ENCODE measurements at places on chromosomes 16 and 17.
A peak's percentile ranks its signal among the peaks of the same experiment; 100 is the strongest.

DNA sequence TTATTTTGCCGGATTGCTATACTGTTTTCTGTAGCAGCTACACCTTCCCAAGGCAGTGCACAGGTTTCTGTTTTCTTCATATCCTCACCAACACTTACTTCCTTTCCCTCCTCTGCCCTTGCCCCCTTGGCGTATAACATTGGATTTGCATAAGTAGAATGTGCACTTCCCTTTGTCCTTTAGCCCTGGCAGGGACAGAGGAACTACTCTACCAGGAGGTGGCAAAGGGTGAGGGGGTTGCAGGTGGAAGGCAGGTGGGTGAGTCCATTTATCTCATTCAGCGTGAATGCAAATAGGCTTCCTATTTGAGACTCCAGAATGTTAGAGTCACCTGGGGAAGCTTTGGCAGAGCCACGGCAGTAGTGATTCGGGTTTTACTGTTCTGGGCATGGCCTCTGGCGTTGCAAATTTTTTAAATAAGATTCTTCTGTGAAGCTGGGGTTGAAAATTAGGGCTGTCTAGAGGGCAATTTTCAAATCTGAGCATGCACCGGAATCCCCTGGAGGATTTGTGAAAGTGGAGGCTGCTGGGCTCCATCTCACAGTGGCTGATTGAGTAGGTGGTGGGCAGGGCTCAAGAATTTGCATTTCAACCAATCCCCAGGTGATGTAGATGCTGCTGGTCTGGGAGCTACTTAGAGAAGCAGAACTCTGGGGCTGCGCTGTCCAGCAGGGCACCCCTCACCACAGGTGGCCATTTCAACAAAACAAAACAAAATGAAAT lies 84.7 kb downstream of the PLCG2 start:
- peak; percentile 73 for DNase-seq

DNA sequence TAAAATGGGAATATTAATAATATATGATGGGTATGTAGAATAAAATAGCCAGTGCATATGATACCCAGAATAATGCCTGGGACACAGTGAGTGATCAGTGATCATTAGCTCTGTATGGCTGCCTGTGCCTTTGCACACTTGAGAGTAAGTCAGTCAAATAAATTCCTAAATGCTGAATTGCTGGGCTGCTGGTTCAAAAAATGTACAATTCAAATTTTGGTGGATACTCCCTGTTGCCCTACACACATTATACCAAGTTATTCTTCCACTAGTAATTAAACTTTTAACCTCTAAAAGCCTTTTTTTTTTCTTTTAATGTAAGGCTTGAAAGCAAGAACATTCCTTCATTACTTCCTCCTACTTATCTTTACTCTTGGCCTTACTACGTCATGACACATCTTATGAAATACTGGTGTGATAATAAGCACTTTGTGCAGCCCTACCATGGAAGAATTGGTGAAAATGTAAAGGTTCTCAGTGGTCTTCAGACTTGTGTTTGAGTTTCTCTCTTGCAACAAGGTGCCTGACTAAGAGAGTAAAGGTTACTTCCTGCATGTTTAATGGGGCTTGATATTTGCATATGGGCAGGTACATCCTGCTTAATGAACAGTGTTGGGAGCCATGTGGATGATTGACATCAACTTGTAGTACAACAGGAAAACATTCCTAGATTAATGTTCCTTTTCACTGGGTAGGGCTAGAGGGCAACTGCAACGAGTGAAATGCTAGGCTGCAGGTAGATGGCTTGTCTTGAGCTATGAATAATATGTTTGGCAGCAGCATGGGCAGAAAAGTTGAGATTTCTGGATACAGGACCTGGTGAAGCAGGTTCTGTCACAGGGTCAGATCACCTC lies 84.3 kb downstream of the PRKCA start:
- DNase-seq: no peak

DNA sequence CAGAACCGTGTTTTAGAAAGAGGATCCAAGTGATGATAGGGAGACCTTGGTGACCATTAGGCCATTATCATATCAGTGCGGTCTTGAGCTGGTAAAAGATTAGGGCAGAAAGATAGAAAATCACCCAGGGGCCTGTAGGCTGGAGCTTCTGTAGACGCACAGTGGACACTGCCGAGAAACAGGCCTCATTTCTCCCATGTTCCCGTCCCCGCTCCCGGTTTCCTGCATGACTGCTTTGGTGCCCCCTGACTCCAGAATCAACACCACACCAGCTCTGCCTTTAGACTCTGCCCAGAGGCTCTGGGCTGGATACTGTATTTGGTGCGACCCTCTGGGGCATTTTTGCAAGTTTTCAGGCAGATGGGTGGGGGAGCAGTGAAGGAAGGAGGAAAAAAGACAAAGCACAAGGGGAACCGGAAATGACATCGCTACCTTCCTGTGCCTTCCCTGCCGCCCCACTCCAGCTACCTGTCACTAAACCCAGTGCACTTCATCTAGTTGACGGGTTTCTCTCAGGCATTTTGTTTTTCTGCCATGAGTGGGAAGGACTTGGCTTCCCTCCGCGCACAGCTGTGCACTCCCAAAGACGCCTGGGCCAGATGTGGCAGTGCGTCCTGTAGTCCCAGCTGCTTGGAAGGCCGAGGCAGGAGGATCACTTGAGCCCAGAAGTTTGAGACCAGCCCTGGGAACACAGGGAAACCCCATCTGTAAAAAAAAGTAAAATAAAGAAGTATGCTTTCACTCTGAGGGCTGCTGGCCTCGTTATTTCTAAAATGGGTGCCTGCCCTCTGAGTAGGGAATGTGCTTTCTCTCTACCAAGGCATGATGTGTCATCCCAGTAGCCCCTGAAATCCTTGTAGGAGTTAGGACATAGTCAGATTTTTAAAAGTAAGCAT lies 214.1 kb downstream of the RPTOR start:
- no peak for DNase-seq

- no peak for DNase-seq
These were observed 171.0 kb downstream of the CCDC182 start for GRCh38 chr17:57574040-57574513.

DNA sequence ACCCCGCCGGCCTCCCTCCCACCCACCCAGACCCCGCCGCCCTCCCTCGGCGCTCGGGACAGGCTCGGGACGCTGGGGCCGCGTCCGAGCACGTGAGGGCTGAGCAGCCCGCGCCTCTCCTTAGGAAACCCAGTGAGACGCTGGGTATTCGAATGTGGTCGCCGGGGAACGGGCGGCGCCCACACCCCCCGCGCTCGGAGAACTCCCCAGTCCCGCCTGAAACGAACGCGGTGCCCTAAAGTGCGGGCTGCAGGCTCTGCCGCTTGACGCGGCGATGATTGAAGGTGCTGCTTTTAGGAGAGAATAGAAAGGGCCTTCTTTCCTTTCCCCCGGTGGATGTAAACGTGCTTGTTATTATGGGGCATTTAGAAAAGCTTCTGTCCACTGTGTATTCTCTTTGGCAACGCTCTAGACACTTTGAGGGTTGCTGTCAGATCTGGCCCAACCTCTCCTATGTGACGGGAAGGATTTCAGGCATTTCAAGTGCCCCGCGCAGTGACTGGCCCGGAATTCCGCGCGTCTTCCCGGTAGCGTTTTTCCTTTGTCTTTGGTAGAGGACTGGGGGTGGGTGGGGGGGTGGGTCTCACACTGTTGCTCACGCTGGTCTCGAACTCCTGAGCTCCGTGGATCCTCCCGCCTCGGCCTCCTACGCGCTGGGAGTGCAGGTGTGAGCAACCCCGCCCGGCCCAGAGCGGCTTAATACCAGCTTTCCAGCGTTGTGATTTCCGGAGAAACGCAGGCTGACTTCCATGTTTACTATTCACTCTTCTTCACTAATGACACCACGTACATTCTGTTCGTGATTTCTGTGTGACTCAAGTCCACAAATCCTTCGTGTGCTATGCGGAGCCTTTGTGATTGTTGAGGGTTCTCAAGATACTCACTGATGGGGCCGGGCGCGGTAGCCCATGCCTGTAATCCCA lies 21.8 kb upstream of the FOXK2 start:
- DNase-seq: no peak

DNA sequence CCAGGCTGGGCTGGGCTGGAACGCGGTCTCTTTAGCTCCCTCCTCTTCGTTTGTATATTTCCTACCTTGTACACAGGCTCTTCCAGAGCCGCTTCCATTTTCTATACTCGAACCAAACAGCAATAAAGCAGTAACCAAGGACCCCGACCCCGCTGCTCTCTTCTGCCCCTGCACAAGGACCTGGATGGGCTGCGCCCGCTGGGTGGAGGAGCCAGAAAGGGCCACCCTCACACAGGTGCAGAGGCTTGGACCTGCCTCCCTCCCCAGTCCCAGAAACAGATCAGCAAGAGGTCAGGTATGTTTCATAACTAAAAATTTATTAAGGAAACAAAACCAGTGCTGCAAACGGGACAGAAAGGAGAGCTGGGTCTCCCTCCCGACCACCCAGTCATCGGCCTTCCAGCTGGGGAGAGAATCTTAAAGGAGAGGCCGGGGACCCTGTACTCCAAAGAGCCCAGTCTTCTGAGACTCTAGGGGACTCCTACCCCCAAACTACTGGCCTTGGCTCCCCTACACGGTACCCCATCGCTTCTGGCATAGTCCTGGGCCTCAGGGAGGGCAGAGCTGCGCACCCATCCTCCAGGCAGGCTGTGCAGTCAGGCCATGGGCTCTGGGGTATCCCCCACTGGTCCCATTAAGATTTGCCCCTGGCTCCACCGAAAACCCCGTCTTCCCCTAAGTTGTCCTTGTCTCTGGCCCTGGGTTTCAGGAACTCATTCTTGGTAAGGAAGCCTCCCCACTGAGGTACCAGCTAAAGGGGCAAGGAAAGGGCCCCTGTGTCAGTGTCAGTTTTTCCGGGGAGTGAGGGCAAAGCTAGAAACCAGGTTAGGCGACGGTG lies 4.9 kb downstream of the HIC1 start:
- no peak for DNase-seq

- no peak for DNase-seq
These were observed 96.3 kb downstream of the CYLD start for GRCh38 chr16:50838165-50838564.

GRCh38 chr17:22514315-22514714 lies 822.0 kb downstream of the KCNJ18 start:
- no peak for DNase-seq

GRCh38 chr17:78694805-78695531 lies 87.1 kb downstream of the CYTH1 start:
- DNase-seq: no peak

GRCh38 chr17:7112510-7113108 lies 2.0 kb downstream of the ASGR2 start:
- DNase-seq: no peak

- DNase-seq: peak; percentile 92
These were observed 12.8 kb downstream of the EVPL start for GRCh38 chr17:76014100-76014924.

DNA sequence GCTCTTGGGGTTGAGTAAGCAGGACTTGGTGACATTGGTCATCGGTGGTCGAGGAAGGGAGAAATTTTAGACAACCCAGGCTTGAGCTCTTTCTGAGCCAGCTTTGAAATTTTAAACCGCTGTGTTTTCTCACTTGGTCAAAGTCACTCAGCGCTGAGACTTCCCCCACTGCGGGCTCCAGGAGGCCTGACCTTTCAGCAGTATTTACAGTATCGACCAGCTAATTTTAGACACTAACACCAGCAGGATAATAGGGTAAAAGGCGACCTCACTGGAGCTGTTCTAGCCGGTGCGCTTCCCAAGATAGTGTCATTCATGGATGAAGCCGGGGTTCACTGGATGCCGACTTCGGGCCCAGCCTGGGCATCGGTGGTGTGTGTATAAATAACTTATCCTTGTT lies 29.7 kb upstream of the WSCD1 start:
- DNase-seq: no peak

GRCh38 chr17:17150448-17150800 lies 55.7 kb downstream of the PLD6 start:
- DNase-seq: no peak

DNA sequence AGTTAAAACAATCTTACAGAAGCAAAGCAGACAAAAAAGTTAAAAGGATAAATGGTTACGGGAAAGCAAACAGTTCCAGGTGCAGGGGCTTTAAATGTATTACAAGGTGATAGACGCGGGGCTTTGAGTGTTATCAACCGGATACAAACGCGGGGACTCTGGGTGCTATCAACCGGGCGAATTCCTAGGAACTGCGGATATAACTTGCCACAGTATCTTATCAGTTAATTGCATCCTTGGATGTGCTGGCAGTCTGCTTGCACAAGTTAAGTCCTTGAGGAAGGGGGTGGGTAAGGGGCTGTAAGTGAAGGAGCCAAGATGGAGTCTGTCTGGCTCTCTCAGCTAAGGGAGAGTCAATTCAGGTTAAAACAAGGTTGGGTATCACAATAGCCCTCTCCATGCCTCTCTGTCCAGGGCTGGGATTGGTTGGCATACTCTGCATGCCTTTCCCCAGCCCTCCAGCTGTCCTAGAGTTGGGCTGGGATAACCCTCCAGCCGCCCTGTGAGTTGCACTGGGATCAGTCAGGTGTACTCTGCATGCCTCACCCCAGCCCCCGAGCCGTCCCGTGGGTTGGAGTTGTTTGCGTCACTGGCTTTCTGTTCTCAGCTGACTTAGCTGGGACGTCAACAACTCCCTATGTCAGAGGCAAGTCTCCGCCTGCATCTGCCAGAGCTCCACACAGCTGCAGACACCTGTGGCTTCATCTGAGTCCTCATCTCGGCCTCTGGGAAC lies 40.9 kb downstream of the TMEM235 start:
- DNase-seq: peak; percentile 36

DNA sequence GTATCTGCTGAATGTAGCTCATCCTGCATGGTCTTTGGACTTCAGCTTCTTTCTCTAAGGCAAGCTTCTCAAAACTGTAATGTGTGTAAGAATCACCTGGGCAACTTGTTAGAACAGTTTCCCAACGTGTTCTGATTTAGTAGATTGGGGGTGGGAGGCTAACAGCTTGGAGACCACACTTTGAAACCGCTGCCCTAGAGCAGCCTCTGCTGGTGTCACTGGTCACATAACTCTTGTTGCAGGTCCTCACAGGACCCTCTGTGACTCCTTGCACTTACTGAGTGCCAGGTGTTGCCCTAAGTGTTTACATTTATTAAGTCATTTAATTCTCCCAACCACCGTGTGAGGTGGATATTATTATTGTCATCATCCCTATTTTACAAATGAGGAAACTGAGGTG lies 9.9 kb downstream of the SLC35G3 start:
- DNase-seq: no peak

GRCh38 chr16:86635176-86635876 lies 57.0 kb downstream of the FOXL1 start:
- no peak for DNase-seq

- DNase-seq: no peak
These were observed 646 bp downstream of the MYH11 start for GRCh38 chr16:15856182-15856581.

All from NCI-H1436 (cell line).